GM23248 (cell line): ENCODE measurements at places on chromosomes 2 and 18.

- DNase-seq = no peak
These were observed 60.3 kb upstream of the LYPD6B start for GRCh38 chr2:148978026-148978685.

- no peak for DNase-seq
These were observed 57.2 kb downstream of the REEP1 start for GRCh38 chr2:86280191-86280667.

DNA sequence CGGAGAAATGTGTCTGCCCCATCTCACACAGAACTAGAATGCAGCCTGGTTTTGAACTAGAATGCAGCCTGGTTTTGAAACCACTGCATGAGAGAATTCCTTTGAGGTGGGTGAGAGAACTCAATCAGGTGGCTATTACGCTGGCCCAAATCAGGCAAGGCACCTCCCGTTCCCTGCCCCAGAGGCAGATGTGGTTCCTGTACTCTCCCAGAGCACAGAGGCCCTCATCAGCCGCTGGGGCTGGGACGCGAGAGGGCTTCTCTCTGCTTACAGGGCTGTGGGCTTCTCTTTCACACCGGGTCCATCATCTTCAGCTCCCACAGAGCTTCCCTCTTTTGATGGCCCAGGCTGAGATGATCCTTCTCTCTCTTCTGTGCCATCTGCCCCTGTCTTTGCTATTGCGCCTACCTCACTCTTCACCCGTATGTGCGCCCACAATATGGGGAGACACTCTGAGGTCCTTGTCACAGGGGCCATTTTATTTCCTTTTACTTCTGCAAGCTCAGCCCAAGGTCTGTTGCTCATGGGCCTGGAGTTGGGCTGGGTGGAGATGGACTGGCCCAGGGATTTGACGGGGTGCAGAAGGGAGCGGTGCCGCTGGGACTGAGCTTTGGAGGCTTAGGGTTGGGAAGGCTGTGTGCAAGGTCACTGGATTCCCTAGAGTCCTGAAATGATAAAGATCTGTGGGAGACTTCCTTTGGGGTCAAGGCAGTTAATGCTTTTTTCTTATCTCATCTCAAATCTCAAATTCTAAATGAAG lies 84.4 kb upstream of the HS6ST1 start:
- no peak for DNase-seq

DNA sequence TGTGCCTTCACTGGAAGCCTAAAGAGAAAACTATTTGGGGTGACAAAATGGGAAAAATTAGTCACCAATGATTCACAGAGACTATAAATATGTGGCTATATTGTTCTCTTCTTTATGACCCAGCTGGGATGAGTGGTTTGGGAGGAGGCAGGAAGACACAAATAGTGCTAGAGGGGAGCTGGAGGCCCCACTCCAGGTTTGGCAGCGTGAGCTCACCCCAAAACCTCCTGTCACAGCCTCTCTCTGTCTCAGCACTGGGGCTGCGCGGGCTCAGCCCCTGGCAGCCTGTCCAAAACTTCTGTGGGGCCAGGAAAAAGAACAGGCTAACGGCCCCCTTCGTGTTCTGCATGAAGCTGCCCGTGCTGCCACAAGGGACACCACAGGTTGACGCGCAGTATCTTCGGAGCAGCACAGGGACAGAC lies 73.2 kb upstream of the LCLAT1 start:
- DNase-seq = peak; percentile 91
